ENCODE measurements at places on chromosomes 5 and 9.
A peak's percentile ranks its signal among the peaks of the same experiment; 100 is the strongest.

- no peak for DNase-seq
Measured at GRCh38 chr9:135718616-135719015, 16.6 kb downstream of the KCNT1 start.

DNA sequence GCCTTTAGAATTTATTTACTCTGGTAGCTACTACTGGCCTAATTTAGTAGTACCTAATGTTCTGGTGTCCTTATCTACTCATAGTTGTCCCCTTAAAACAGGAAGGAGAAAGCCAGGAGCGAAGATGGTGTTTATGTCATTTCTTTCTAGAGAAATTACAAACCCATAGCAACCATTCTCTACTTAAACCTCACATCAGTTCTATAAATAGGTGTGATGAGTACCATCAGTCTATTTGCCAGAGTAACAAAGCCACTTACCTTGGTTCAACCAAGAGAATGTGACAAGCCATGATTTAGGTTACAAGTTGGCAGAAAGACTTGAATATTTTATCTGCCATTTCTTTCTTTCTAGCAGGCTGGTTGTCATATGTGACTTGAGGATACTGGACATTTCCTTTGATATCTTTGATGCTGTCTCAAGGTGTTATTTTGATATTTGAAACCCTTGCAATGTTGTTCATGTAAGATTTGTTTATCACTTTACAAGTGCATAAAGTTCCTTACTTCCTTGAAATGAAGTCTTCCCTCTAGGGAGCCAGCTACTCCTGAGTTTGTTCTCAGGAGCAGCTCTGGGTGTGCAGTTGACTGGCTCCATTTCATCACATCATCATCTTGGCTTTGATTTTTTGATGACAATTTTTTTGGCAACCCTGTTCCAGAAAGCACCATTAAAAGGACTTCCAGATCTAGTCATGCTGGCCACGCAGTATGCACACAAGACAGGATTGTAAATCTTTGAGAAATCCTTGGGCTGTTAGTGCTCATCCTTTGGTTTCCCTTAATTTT, 286.8 kb downstream of the ARHGAP26 start:
- DNase-seq, result no peak

DNA sequence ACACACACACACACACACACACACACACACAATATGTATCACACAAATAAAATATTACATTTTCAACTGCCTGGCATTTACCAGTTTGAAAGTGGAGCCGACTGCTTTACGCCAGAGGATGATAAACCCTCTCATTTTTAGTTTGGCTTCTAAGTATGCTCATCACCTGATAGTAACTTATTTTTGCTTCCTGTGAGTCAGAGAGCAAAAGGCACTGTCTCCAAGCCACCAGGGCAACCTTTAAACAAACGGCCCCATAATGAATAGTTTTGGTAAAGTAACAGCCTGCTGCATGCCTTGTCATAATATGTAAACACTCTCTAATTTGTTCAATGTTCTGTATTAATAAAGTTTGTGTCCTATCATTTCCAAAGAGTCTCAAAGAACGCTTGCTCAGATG, 26.9 kb downstream of the KLF4 start:
- DNase-seq, result no peak

DNA sequence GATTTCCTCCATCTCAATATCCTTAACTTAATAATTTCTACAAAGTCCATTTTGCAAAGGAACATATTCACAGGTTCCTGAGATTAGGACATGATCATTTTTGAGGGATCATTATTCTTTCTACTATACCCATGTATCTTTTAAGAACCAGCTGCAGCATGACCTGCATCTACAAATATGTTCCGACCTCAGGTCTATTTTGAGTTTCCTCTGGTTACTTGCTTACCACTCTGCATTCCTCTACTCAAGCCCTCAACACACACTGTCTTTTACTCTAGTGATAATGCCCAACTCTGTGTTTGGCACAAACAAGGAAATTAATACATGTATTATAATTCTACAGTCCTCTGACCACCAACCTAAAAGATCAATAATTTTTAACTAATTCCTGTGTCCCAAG, 386.1 kb downstream of the DNAH5 start:
- DNase-seq, result no peak

GRCh38 chr5:113276493-113276892, 158.3 kb downstream of the TSSK1B start:
- DNase-seq, result no peak

GRCh38 chr9:38031594-38031993, 37.4 kb downstream of the SHB start:
- DNase-seq, result no peak

DNA sequence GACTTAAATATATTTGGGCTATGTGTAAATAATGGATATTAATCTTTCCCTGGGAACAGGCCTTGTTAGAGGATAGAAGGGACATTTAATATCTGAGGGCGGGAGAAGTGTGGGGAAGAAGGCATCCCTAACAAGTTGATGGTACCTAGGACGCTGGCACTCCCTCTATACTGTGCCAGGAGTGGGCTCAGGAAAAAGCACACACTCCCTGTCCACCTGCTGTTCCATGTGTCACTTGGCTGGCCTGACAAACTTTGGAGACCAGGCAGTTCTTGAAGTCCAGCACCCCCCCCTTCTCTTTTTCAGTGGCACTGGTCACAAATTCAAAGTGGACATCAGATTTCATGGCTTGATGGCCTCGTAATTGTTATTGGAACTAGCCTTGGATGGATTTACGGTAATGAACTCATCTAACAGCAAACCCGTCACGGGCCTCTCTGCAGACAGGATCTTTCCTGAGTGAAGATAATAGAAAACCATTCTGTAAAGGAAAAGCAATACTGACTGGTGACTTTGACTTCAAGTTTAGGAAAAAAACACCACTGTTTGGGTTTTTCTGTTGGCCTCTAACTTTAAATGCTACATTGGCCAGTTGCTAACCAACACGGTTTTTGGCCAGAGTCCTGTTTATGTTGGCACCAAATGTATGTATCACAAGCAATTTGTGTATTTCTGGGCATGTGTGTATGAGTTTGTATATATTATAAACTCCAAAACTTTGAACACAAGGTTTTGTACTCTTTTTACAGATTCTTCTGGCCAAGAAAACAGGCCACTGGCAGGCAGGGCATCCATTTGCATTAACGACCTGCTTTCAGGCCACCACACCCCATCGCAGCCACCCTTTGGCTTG, 552.6 kb downstream of the CCDC171 start:
- DNase-seq, result no peak

DNA sequence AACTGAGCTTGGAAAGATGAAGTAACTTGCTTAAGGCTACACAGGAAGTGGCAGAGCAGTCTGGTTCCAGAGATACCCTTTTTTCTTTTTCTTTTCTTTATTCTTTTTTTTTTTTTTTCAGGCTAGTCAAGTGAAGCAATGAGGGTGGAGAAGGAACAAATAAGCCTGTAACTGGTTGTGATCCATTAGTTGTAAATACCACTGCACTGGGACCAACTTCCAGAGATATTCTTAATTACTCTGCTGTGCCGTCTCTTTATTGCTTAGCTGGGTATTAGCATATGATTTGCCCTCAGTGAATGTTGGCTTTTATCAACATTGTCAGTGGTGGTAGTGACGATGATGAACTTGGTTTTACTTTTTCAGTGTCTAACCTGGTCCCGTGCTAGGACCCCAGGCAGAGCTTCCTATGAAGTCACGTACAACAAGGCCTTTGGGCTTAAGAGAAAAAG, 26.7 kb downstream of the LNPEP start:
- no peak for DNase-seq

DNA sequence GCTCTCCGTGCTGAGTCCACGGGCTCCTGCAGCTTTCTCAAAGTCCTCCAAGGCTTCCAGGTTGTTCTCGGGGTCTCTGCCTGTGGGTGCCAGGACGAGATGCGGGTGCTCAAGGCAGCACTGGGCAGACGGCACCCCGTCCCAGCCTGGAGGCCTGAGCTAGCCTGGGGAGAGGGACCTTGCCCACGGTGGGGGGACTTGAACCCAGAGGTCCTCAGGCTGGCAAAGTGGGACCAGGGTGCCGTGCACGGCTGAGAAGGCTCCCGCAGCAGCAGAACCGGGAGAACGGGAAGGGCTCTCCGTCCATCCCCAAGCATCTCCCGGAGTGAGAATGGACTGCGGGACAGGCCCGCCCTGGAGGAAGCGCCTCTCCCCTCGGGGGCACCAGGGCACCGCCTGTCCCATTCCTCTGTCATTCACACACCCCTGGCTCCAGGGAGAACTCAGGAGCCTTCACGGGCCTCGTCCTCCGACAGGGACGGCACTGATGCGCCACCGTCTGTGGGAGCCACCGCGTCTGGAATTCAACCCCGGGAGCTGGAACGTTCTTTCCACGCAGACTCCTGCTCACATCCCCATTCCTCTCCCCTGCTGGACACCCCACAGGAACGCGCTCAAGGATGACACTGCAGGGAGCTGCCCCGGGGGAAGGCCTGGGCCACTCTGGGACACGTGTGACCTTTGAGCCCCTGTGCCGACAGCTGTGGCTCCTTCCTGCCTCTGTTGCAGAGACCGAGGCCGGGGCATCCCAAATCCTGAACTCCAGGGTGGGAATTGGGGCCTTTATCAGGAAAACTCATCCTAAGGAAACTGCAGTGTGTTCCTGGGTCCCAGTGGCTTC, 16.3 kb upstream of the OBP2B start:
- no peak for DNase-seq

- no peak for DNase-seq
Measured at GRCh38 chr5:35815089-35815936, 41.4 kb upstream of the IL7R start.

DNA sequence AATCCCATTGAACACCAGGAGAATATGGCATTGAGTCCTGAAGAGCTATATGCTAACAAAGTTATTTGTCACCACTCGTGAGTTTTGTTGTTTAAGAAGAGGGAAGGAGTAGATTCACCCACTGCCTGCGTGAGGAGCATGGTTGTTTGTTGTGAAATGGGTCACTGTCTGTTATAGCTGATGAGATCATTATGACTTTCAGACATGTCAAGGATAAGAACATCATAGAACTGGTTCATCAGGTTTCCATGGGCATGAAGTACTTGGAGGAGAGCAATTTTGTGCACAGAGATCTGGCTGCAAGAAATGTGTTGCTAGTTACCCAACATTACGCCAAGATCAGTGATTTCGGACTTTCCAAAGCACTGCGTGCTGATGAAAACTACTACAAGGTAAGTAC, 76.9 kb downstream of the SYK start:
- no peak for DNase-seq

- DNase-seq, result no peak
Measured at GRCh38 chr9:122949696-122950095, 8.9 kb downstream of the RABGAP1 start.

GRCh38 chr5:157259699-157260098, 6.2 kb upstream of the CYFIP2 start:
- DNase-seq, result no peak

- DNase-seq, result no peak
Measured at GRCh38 chr9:118567861-118568260, 801.4 kb downstream of the BRINP1 start.

GRCh38 chr5:109689740-109690241, at the start of gene MAN2A1:
Gene MAN2A1 (plus strand): TSS chr5:109689927. CDS start chr5:109690418, 491 bp downstream.
- peak; percentile 66 for DNase-seq

GRCh38 chr9:129182625-129183494, 4.8 kb upstream of the IER5L start:
- no peak for DNase-seq

DNA sequence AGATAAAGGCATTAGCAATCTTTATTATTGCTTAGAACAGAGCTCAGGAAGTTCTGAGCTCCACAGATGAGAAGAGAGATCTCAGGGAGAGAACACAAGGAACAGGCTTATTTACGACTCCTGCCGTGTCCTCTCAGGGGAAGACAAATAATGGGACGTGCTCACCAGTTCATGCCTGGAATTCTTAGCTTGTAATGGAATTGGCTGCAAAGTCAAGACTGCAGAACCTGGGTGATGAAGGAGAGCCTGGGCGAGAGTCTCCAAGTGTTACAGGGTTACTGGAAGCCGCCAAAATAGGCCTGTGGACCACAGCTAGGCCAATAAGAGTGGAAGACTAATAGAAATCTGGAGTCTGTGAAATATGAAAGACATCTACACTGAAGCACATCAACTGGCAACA, 174.5 kb upstream of the ADAMTSL1 start:
- DNase-seq, result no peak

DNA sequence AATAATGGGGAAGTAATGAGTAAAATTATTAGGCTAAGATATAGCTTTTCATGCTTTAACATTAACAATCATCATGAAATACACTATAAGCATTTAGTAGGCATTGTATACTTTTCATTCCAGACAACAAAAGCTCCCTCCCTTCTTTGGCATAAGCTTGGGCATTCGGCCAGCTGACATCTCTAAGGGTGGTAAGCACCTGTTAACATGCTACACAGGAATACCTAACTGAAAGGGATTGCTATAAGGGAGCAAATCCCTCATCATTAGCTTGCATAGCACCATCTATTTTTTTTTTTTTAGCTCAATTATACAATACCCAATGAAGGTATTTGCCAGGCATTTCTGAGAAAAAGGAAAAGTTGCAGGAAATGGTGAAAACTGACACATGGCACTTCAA, 16.6 kb downstream of the STRBP start:
- no peak for DNase-seq

All from activated T-cell treated with anti-CD3 and anti-CD28 coated beads for 48 hours (primary cell).